ENCODE measurements at places on chromosomes 3 and 15.

- H3K4me3 ChIP-seq, result no peak overlapping the region
- H3K27me3 ChIP-seq, result no peaks in the 10 kb centered on the region
- H3K4me1 ChIP-seq, result peaks cover 14% of the 10 kb centered on the region
- H3K27ac ChIP-seq, result no peak overlapping the region
- no peak for DNase-seq
Measured at GRCh38 chr3:186788482-186789370, 5.3 kb downstream of the EIF4A2 start.

DNA sequence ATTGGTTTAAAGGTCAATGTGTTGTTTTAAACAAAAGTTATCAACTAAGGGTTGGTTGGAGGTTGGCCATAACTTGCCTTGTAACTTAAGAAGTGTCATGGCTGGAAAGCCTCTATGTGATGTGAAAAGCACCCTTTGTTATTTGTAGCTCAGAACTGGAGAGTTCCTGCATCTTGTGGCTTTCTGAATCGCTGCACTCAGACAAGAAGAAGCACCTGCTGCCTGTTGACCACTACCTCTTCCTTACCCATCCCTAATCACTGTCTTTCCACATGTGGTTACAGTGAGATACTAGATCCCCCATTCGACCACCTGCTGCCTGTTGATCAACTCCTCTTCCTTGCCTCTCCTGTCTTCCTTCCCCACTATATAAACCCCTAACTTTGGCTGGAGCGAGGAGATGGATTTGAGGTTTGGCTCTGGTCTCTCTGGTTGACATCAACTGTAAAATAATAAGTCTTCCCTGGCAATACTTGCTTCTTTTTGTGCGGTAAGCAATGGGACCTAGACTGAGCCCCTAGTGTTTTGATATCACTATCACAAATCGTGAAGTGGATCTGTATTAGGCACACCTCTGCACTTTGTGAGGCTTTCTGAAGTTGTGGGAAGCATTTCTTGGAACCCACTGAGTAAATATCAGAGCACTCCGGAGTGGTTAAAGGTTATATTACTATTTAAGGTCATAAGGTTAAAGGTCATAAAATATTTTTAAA lies 13.8 kb downstream of the RPL39L start:
- no peak overlapping the region for H3K4me3 ChIP-seq
- DNase-seq, result no peak
- H3K4me1 ChIP-seq, result no peaks in the 10 kb centered on the region
- H3K27ac ChIP-seq, result no peak overlapping the region
- no peaks in the 10 kb centered on the region for H3K36me3 ChIP-seq

DNA sequence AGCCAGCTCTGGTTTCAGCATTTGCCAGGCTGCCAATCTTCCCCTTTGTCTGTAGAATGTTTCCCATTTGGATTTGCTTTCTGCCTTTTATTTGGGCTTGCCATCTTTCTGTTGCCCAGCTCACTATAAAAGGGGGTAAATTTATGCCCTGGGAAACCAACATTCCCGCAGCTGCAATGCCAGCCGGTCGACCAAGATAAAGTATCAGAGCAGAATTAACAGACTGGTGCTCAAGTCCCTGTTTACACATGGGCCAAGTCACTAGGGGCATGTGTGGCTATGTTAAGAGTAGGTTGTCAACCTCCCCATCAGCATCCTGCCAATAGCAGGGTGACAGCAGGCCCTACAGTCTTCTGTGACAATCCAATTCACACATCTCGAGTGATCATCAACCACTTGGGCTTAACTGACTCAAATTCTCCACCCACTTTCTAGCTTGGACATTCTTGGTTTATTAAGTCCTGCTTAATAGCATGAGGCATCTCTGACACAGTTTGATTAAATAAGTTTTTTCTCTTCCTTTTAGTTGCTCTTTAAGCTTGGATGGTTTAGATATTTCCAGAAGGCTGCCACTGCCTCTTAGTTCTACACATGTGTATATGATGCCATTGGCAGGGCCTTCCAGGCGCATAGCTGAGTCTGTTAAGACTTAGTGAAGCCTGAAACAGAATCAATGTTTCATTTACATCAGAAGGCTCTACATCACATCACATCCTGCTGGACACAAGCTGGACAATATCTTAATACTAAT lies 24.1 kb upstream of the VEPH1 start:
- DNase-seq, result no peak
- no peaks in the 10 kb centered on the region for H3K27me3 ChIP-seq
- H3K27ac ChIP-seq, result no peak overlapping the region
- H3K4me1 ChIP-seq, result peaks cover 1% of the 10 kb centered on the region

- no peak overlapping the region for H3K4me3 ChIP-seq
- H3K4me1 ChIP-seq, result no peaks in the 10 kb centered on the region
- H3K36me3 ChIP-seq, result no peaks in the 10 kb centered on the region
- no peaks in the 10 kb centered on the region for H3K27me3 ChIP-seq
- no peak overlapping the region for H3K27ac ChIP-seq
- DNase-seq, result no peak
Measured at GRCh38 chr3:129352045-129352444, 73.4 kb downstream of the HMCES start.

DNA sequence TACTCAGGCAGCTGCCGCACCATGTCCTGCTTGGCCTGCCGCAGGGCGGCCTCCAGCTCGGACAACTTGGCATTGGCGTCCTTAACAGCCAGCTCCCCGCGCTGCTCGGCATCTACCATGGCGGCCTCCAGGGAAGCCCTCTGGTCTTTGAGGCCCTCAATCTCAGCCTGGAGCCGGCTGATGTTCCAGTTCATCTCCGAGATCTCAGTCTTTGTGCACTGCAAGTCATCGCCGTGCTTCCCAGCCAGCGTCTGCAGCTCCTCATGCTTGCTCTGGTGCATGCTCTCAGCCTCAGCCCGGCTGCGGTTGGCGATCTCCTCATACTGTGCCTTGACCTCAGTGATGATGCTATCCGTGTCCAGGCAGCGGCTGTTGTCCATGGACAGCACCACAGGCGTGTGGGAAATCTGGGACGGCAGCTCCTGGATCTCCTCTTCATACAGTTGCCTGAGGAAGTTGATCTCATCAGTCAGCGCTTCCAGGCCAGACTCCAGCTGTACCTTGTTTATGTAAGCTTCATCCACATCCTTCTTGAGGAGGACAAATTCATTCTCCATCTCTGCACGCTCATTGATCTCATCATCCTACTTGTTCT lies 15.5 kb upstream of the PSTPIP1 start:
- DNase-seq, result no peak
- no peaks in the 10 kb centered on the region for H3K36me3 ChIP-seq
- no peak overlapping the region for H3K27ac ChIP-seq
- H3K4me1 ChIP-seq, result peaks cover 4% of the 10 kb centered on the region

- no peak overlapping the region for H3K27ac ChIP-seq
- H3K4me3 ChIP-seq, result no peak overlapping the region
- H3K36me3 ChIP-seq, result no peaks in the 10 kb centered on the region
Measured at GRCh38 chr15:89002830-89003229, 85.4 kb upstream of the ABHD2 start.

GRCh38 chr3:71973274-71974030 lies 188.5 kb upstream of the PROK2 start:
- no peaks in the 10 kb centered on the region for H3K36me3 ChIP-seq
- no peaks in the 10 kb centered on the region for H3K27me3 ChIP-seq
- H3K27ac ChIP-seq, result no peak overlapping the region
- H3K4me3 ChIP-seq, result no peak overlapping the region
- no peak for DNase-seq
- H3K4me1 ChIP-seq, result no peaks in the 10 kb centered on the region

DNA sequence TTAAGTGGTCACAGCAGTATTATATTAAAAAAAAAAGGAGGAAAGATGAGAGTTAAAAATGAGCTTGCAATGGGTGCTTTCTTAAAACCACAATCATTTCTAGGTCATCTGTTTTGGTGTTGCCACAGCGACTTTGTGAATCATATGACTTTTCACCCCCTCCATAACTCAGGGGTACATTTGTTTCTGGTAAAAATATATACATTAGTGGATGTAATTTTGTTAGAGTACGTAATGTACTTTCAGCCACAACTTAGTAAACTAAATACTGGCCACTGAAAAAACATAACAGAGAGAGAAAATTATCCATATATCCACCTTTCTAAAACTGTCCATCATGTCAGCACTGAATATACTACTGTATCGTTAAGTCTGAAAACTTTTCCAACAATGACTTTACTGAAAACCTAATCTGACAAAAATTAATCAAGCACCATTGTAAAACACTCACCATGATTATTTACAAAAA lies 3.4 kb downstream of the ANKRD28 start:
- no peaks in the 10 kb centered on the region for H3K27me3 ChIP-seq
- H3K4me1 ChIP-seq, result peaks cover 1% of the 10 kb centered on the region
- H3K36me3 ChIP-seq, result no peaks in the 10 kb centered on the region
- DNase-seq, result no peak

DNA sequence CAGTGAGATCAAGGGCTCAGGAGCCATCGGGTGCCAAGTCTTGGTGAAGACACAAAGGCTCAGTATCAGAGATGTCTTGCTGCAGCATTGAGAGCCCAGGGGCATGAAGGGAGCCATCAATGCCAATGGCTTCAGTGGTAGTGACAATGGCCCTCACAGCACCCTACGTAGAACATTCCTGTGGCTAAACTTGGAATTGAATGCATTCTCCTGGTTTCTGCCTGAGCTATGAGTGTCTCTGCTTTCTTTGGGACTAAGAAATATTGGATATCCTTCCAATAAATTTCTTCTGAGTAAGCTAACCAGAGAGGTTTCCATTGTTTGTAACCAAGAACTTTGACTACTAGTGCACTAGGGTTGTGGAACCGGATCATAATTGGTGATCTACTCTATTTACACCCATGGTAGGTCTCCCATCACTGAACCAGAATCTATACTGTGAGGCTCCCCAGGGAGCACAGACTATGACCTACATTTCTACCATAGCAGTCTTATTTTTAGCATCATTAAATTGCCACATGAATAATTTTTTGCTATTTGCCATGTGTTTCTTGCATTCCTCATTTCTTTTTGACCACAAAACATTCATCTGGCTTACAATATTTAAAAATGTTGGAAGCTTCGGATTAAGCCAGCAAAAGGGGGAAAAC lies 31.6 kb upstream of the PDZRN3 start:
- H3K27me3 ChIP-seq, result no peaks in the 10 kb centered on the region
- no peak overlapping the region for H3K27ac ChIP-seq
- no peaks in the 10 kb centered on the region for H3K36me3 ChIP-seq

GRCh38 chr3:175983379-175983778 lies 1124.2 kb downstream of the NAALADL2 start:
- no peaks in the 10 kb centered on the region for H3K36me3 ChIP-seq
- H3K4me3 ChIP-seq, result no peak overlapping the region
- no peak overlapping the region for H3K27ac ChIP-seq
- DNase-seq, result no peak

DNA sequence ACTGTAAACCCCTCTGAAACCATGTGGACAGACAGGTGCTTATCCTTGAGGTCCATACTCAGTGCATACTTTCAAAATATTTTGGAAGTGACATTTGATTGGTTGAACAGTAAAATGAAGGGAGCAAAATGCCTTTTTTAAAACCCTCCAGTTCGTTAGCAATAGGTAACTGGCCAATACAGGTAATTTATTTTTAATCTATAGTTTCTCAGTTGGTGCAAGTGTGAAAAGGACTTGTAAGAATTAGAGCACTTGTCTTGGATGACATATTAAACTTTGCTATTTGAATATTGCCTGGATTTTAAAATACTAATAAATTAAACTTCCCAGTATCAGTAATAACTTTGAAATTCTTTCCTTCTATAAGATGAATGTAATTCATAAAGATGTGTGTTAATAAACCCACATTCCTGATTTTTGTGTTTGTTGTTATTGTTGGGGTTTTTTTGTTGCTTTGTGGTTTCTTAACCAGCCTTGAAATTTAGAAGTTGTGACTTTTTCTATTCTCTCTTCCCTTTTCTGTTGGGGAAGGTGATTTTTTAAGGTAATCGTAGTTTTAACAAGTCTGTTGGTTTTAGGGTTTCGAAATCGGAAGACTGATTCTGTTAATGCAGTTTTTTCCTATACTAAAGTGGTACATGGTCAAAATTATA lies 90.0 kb downstream of the STT3B start:
- no peak for DNase-seq
- H3K4me1 ChIP-seq, result no peaks in the 10 kb centered on the region
- H3K27ac ChIP-seq, result no peak overlapping the region
- H3K4me3 ChIP-seq, result no peak overlapping the region
- H3K27me3 ChIP-seq, result no peaks in the 10 kb centered on the region

DNA sequence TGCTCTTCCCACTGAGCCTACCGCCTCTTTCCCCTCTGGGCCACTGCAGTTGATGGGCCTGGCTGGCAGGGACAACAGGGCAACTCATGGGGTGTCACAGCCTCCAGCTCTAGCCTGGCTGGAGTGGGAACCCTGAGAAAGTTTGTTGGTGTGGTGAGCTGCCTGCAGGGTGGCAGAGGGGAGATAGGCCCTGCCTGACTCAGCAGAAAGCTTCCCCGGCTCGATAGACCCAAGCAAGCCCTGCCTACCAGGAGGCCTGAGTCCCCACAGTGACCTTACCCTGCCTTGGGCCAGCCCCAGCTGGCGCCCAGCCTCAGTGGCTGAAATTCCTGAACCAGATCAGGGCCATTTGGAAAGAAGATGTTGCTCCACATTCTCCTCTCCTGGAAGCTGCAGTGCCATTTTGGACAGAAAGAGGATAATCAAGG lies 29.4 kb downstream of the ABTB1 start:
- H3K4me1 ChIP-seq, result peaks cover 8% of the 10 kb centered on the region
- DNase-seq, result no peak
- no peak overlapping the region for H3K27ac ChIP-seq
- H3K36me3 ChIP-seq, result no peaks in the 10 kb centered on the region
- no peaks in the 10 kb centered on the region for H3K27me3 ChIP-seq

- no peak overlapping the region for H3K27ac ChIP-seq
- peaks cover 3% of the 10 kb centered on the region for H3K4me1 ChIP-seq
- H3K27me3 ChIP-seq, result no peaks in the 10 kb centered on the region
- no peak overlapping the region for H3K4me3 ChIP-seq
- no peaks in the 10 kb centered on the region for H3K36me3 ChIP-seq
Measured at GRCh38 chr3:176428552-176428951, 768.7 kb downstream of the TBL1XR1 start.

DNA sequence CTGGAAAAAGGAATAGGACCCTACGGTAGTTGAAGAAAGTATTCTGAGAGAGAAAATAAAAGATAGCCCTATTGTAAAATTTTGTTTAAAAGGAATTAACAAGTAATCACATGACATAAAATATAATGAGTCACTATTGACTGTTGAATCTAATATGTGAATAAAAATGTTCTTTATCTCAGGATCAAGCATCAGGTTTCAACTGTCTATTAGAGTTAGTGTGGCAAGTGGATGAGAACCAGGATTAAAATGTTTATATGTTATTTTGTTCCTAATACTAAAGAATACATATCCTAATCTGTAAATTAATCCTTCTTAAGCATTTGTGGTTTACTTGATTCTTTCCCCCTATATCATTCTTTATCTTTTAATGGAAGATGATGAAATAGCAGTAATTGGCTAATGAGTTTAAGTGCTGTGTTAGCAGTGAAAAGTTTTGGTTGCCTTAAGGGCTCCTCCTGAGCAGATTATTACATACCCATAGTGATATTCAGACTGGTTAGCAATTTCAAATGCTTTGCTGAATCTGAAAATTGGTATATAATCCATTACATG lies 101.8 kb upstream of the BCHE start:
- no peak overlapping the region for H3K4me3 ChIP-seq
- no peaks in the 10 kb centered on the region for H3K27me3 ChIP-seq
- no peaks in the 10 kb centered on the region for H3K4me1 ChIP-seq
- H3K36me3 ChIP-seq, result no peaks in the 10 kb centered on the region
